GM23248 (cell line): ENCODE measurements at places on chromosomes 4 and X. TPM values are rescaled to one million over a fixed set of nuclear protein-coding genes. Genes with fewer than 3 reads are reported as not detected.

The HSFX2 gene
- not detected in 2 replicates for polyA plus RNA-seq

The PGAM4 gene
- not detected in 2 replicates for polyA plus RNA-seq

The GUCY2F gene
- not detected in 2 replicates for polyA plus RNA-seq

The SORBS2 gene
- 1.5 and 2.3 TPM in 2 replicates for polyA plus RNA-seq

The DGKK gene
- polyA plus RNA-seq = not detected in 2 replicates
